Aorta (tissue), 5 donors: ENCODE measurements at places on chromosomes 1 and 21. TPM values are rescaled to one million over a fixed set of nuclear protein-coding genes. Genes with fewer than 3 reads are reported as not detected.

The SYPL2 gene
- 5.9 TPM for total RNA-seq

The MYBPH gene
- not detected for total RNA-seq

The KRTAP21-2 gene
- not detected for total RNA-seq

The FCRL2 gene
- total RNA-seq, result 0.29 TPM

The TRAF3IP3 gene
- total RNA-seq, result 9.0 TPM

The JAK1 gene
- total RNA-seq, result 115 TPM

The TEX38 gene
- not detected for total RNA-seq

The ANKRD34A gene
- total RNA-seq, result 1.4 TPM

The CELA3A gene
- total RNA-seq, result 5.2 TPM

The KRTAP19-1 gene
- not detected for total RNA-seq

The CHIT1 gene
- total RNA-seq, result 2.2 TPM
